ENCODE measurements at places on chromosomes 12 and 14.

GRCh38 chr14:106605548-106606448, 1079.4 kb downstream of the TMEM121 start:
- DNase-seq = peak; percentile 87

DNA sequence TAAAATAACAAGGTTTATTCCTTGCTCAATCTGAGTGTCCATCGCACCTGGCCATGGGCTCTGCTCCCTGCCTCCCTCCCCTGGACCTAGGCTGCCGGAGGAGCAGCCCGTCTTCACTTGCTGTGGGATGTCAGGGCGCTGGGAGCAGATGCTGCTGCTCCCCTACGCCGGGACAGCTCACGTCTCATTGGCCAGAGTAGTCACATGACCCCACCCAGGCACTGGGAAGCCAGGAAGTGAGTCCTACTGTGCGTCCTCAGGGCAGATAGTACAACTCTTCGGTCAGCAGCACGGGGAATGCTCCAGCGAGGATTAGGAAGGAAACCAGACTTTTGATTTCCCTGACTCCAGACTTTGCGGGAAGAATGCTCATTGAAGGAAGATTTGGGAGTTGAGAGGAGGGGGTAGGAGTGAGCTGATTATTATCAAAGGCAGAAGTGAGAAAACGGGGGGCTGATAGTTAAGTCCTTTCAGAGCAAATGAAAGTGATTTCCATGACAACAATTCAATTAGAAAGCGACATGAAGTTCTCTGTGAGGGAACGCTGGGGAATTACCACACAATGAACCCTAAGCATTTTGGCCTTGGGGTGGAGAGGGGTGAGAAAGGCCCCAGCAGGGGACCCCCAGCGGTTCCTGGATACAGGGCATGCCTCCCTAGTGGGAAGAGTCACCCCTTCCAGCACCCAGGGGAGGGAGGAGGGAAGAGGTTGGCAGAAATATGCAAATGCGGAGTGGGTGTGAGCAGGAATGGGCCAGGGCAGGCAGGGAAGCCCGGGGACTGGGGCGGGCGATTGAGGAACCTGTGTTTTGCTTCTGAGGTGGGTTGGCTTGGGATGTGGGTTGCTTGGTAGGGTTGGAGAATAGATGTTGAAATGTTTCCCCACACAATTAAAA, 215.5 kb downstream of the AACS start:
- no peak for DNase-seq

GRCh38 chr12:2118061-2118460, 65.3 kb downstream of the CACNA1C start:
- DNase-seq = no peak

DNA sequence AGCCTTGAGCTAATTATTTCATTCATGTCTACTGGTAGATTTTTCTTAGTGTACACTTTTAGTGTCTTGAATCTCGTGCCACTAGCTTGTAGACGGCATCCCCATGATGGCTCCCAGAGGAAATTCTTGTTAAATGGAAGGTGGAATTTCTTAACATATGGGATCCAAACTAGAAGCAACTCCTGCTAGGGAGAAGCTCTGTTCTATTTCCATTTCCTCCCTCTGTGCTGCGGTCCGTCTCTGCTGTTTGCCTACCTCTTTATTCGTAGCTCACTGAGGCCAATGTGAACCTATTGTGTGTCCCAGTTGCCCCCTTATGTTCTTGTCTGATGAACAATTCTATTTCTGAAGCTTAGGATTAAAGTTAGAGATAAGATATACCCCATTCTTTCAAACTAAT, 588 bp downstream of the PIK3C2G start:
- no peak for DNase-seq

GRCh38 chr12:1851151-1851701, 30.9 kb downstream of the LRTM2 start:
- DNase-seq = no peak
